ENCODE measurements at places on chromosomes 12 and 14. TPM values are rescaled to one million over a fixed set of nuclear protein-coding genes. Genes with fewer than 3 reads are reported as not detected.

DNA sequence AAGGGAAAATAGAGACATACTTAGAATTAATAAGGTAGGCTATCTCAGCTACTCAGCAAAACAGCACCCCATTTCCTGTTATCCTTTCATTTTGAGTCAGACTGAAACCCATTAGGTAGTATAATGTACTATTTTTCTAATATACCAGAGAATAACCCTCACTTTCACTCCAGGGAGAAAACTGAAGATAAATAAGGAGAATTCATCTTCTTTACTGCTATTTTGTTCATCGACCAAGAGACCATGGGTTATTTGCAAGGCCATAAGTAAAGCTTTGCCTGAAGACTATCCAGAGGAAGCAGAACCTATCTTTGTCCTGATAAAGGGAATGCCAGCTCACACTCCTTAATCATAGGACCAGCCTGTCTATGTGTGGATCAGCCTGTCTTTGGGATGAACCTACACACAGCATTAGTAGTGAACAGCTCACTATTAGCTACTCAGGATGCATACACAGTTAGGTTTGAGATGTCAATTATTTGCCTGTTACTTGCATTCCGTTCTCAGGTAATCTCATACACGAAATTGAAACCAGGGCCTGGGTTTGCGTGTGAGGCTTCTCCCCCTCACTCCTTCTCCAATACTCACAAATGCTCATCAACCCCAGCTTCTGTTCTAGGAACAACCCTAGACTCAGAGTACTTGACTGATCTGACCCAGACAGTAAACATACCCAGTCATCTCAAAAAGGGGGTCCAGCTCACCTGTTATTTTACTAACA, 124.4 kb downstream of the DAD1 start:
- H3K36me3 ChIP-seq, result no peaks in the 10 kb centered on the region
- DNase-seq, result no peak
- no peak overlapping the region for H3K4me3 ChIP-seq
- no peak overlapping the region for H3K27ac ChIP-seq
- no peaks in the 10 kb centered on the region for H3K27me3 ChIP-seq

PRICKLE1 gene
- total RNA-seq, result 25.3 TPM

GRCh38 chr12:48197549-48197970, 5.5 kb downstream of the OR10AD1 start:
- no peaks in the 10 kb centered on the region for H3K36me3 ChIP-seq
- H3K27me3 ChIP-seq, result no peaks in the 10 kb centered on the region
- no peak for DNase-seq

GRCh38 chr14:72547999-72548398, 345.9 kb downstream of the DPF3 start:
- no peak overlapping the region for H3K27ac ChIP-seq
- peaks cover 6% of the 10 kb centered on the region for H3K4me1 ChIP-seq
- H3K36me3 ChIP-seq, result no peaks in the 10 kb centered on the region
- no peak for DNase-seq
- no peak overlapping the region for H3K4me3 ChIP-seq

GRCh38 chr14:25120261-25120660, 70.3 kb upstream of the STXBP6 start:
- H3K27ac ChIP-seq, result no peak overlapping the region
- no peaks in the 10 kb centered on the region for H3K27me3 ChIP-seq
- no peaks in the 10 kb centered on the region for H3K4me1 ChIP-seq
- no peaks in the 10 kb centered on the region for H3K36me3 ChIP-seq
